NCI-H526 (cell line): ENCODE measurements at places on chromosomes 7 and 10.

GRCh38 chr7:133108023-133108422, 26.1 kb upstream of the CHCHD3 start:
- DNase-seq = peak; percentile 84

DNA sequence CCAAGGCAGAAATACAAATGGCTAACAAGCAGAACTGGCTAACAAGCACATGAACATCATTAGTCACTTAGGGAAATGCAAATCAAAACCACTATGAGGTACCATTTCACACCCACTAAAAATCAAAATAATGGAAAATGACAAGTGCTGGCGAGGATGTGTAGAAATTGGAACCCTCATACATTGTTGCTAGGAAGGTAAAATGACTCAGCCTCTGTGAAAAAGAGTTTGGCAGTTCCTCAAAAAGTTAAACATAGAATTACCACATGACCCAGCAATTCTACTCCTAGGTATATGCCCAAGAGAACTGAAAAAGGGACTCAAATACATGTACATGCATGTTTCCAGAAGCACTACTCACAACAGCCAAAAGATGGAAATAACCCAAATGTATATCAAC, 52.8 kb upstream of the ANAPC16 start:
- DNase-seq = no peak

DNA sequence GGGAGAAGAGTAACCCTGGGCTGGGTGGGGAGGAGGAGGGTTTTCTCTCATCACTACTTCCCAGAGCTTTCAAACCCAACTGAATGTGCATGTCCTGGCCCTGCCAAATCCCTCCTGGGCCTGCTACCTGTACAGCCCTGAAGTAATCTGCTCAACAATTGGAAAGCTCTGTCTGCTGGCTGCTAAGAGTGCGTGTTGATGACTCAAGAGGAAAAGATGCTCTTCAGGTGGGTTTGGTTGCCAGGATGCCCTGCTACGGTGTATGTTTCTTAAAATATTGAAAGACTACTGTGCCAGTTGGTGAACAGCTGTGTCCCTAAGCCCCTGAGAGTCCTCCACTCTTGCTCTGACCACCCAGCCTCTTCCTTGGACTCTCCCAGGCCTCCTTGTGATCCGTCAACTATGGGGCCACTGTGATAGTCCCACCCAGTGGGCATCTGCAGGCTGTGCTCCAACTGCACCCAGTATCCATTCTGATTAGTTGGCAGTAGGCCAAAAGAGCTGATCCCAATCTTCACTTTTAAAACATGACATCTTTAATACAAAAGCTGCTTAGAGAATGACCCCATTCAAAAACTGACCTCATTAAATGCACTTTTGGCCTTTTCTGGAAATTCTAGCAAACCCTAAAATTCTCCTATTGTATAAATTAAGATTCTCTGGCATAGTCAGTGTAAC, 85.6 kb downstream of the AOAH start:
- DNase-seq = no peak

GRCh38 chr7:44368455-44368854, 43.1 kb upstream of the CAMK2B start:
- no peak for DNase-seq

GRCh38 chr10:97323501-97323900, 4.4 kb downstream of the FRAT1 start:
- DNase-seq = no peak

GRCh38 chr10:113357681-113358300, 195.1 kb upstream of the HABP2 start:
- no peak for DNase-seq

DNA sequence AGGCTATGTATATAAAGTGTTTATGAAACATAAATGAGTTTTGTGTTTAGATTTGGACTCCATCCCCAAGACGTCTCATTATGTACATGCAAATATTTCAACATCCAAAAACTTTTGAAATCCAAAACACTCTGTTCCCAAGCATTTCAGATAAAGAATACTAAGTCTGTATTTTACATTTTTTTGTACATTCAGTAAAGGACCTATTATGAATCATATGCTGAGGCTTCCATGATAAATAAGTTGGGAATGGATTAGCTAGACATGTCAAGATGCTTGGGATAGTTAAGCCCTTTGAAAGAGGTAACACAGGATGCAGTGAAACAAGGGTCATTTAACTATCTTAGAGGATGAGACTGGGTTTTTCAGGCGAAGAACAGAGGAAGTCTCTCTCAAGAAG, 262.9 kb downstream of the SNX13 start:
- no peak for DNase-seq

- peak; percentile 67 for DNase-seq
Measured at GRCh38 chr10:13440185-13441061, 88.4 kb downstream of the BEND7 start.

DNA sequence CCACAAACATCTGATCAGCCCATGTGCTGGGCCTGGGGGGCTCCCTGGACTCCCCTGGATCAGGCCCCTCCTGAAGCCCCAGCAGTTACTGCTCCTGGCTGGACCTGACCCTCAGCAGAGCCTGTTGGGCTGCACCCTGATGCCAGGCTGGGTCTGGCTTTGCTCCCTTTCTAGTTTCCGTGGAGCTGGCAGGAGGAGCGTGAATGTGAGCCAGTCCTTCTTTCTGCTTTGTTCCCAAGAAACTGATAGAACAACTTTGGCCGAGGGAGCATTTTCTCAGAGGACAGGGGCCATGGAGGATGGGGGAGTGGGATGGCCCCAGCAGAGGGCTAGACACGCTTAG, 128.2 kb downstream of the NEURL1 start:
- no peak for DNase-seq

DNA sequence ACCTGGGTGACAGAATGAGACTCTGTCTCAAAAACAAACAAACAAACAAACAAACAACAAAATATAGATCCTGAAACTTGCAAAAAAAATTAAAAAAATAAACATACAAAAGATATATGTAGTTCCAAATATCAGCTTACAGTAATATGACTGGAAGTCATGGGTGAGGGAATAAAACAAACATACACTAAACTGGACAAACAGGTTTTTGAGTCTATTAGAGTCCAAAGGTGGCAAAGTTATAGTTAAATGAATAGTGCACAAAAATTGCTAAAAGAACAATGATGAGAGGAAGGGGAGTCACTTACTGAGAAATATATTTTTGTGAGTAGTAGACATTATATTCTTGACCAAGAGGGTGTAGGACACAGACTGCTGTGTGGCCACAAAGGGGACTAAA, 16.7 kb upstream of the RSBN1L start:
- DNase-seq = peak; percentile 91

DNA sequence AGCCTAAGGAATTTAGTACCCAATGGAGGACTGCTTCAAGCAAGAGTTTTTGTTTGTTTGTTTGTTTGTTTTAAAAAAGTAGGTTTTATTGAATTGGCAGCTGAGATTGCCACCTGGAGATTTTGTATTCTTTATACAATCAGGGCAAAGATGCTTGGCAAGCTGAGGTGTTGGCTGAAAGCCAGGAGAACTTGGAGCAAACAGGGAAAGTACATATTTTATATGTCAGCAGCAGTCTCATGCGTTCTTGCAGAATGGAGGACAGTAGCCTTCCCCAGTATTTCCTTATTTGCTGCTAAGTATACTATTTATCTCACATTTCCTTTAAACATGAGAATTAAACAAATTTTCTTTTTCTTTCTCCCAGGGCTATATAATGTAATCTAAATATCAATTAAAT, 22.6 kb upstream of the ICA1 start:
- DNase-seq = no peak

DNA sequence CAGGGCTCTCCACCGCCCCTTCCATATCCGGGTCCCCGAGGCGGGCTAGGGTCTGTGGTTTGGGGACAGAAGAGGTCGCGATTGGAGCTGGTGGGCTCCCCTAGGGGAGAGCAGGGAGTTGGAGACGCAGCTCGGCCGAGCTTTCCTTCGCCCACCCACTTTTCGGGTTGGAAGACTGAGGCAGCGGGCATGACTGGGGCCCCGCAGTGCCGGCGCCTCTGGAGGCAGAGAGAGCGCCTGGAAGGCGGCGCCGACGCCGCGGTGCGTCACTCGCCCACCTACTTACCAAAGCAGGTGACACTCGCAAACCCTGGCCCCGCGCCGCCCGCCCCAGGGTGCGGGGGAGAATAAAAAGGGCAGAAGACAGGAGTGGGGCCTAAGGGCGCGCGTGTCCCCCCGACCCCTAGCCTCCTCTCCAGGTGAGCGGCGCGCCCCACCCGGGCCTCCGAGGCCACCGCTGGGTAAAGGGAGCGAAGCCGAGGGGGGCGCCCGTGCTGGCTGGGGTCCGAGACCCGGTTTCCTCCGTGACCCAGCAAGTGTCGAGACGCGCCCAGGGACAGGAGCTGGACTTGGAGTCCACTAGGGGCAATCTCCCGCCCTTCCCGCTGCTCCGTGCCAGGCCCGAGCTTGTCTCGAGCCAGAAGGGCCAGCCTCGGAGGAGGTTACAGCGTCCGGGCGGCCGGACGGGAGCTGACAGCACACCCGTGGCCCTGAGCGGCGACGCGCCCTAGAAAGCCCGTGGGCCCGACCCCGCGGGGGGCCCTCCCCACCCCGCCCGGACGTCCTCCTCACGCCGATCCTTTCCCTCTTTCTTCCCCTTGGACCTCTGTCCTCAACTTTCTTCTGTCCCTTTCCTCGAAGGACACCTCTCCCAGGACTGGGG, 34.4 kb upstream of the GRID1 start:
- no peak for DNase-seq

DNA sequence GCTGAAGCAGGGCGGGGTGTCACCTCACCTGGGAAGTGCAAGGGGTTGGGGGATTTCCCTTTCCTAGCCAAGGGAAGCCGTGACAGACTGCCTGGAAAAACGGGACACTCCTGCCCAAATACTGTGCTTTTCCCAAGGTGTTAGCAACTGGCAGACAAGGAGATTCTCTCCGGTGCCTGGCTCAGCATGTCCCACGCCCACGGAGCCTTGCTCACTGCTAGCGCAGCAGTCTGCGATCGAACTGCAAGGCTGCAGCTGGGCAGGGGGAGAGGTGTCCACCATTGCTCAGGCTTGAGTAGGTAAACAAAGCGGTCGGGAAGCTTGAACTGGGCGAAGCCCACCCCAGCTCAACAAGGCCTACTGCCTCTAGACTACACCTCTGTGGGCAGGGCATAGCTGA, 80.9 kb upstream of the DNAJB12 start:
- DNase-seq = no peak

DNA sequence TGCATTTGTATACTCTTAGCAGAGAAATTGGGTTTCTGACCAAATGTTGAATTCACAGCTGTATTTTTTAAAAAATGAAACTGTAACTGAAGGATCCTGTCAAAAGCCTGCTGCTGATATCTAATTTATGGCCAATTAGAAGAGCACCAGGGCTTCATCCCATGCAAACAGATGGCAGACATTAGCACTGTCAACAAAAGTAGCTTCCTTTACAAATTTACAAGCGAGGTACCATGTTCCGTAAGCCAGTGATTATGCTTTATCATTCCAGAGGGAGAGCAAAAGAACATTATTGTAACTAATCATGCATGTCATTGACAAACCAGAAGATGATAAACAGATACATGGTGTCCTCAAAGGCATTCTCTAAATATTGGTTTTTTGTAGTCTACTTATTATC, 177.2 kb upstream of the DKK1 start:
- no peak for DNase-seq

- DNase-seq = no peak
Measured at GRCh38 chr10:78655979-78656378, 412.8 kb upstream of the ZMIZ1 start.

DNA sequence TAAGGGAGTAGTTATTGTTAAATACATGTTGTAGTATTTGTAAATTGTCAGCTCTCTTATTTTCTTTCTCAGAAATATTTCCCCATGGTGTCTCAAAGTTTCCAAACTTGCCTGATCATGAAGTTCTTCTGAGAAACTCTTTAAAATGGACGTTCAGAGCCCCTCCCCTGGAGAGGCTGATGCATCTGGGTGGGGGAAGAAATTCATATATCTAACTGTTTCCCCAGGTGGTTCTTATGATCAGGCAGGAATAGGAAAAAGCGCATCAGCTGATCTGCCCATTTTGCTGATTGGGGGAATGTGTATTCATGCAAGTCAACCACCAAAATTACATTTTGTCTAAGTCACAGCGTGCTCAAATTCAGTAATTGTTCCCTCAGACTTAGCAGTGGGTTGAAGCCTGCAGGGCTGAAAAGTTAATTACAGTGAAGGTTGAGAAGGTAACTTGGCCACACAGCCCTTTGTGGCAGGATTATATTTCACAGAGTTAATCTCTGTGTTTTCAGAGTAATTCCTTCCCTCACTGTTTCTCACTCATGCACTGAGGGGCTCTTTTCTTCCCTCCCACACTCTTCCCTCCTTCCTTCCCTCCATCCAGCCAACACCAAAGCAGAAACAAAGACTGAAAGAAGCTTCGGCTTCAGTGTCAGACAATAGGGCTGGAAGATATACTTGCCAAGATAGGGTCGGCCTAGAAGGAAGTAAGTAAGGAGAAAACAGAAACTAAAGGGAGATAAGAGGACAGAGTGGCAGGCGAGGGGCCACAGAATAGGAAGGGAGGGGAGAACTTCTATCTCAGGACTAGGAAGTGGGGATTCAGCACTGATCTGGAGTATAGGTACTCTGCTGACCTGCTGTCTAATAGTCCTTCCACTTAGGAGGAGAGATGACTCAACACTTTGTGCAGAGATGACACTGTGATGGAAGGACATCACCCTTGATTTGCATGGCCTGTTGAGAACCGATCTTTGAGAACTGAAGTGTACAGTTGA, 50.5 kb upstream of the STARD3NL start:
- DNase-seq = no peak

DNA sequence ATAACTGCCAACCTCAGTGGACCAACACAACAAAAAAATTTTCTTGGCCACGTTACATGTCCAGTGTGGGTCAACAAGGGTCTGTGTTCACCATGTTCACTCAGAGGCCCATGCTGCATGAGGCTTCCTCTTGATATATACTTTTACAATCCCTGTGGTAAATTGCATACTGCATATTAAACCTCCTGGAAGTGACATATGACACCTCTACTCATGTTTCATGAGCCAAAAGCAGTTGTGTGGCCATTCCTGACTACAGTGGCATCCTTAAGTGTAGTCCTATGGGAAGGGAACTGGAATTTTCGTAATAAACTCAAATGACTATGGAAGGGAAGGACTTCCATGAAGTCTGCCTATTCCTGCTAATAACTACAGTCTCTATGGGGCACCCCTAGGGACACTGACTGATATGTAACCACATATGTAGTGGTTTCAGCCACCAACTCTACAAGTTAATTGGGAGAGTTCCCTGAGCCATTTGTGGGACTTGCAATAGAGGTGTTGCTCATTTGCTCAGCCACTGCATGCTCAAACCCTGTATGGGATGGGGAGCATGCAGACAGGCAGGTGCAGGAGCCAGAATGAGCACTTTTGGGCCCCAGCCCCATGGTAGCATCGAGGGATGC, 9.7 kb downstream of the DYNC1I1 start:
- no peak for DNase-seq

- DNase-seq = no peak
Measured at GRCh38 chr7:141945356-141945755, 1.4 kb downstream of the CLEC5A start.

- DNase-seq = no peak
Measured at GRCh38 chr7:100040575-100040974, 9.0 kb upstream of the ZSCAN21 start.

GRCh38 chr7:154676422-154677073, 326.4 kb downstream of the PAXIP1 start:
- DNase-seq = no peak
